ENCODE measurements at places on chromosomes 16 and 17.

GRCh38 chr16:54462151-54462651 is 175.6 kb upstream of the IRX3 start:
- DNase-seq, result no peak

- no peak for DNase-seq
Measured at GRCh38 chr16:31513126-31513525, 4.9 kb upstream of the RUSF1 start.

GRCh38 chr16:27246439-27246838 is 22.1 kb downstream of the NSMCE1 start:
- no peak for DNase-seq

- no peak for DNase-seq
Measured at GRCh38 chr16:78729687-78730086, 630.2 kb downstream of the WWOX start.

DNA sequence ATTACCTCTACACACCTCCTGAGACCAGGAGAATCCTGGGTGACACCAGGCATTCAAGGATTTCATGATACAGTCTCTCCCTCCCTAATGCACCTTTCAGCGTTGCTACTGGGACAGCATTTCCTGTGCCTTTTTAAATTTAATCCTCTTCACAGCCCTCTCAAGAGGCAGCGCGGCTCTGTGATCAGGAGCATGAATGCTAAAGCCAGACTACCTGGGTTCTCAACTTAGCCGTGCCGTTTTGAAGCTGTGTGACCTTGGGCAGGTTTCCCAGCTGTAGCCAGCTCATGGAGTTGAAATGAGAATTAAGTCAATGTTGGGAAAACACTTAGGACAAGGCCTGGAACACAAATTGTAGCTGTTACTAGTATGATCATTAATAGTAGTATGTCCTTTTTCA is 191.8 kb downstream of the XYLT1 start:
- DNase-seq, result no peak

DNA sequence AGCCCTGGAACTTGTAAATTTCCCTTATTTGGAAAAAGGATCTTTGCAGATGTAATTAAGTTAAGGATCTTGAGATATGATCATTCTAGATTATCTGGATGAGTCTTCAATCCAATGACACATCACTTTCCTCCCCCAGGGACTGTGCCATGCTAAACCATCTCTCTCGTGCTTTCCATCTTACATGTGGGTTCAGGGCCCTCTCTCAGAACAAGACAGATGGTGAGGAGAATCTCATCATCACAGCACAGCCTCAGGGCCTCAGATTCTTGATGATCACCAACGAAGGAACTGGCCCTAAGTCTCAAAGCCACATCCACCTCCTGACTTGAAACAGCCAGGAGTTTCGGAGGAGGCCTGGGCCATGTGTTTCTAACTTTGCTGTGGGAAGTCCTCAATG is 78.7 kb downstream of the LITAF start:
- no peak for DNase-seq

DNA sequence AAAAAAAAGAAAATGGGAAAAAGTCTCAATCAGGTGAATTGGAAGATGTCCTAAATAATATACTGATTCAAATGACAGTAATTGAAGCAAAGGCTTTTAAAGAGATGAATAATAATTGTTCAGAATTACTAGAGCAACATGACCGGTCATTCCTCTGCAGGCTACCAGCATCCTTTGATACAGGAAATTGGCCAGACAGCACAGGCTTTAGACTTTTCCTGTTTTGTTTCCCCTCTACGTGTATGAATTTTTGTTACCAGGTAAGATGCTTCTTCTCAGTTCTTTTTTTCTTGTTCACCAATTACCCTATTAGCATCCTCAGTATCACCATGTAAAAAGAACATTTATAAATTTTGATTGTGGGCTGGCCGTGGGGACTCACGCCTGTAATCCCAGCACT is 77.5 kb downstream of the RPGRIP1L start:
- DNase-seq, result no peak
